ENCODE measurements at places on chromosomes 6 and 20. TPM values are rescaled to one million over a fixed set of nuclear protein-coding genes. Genes with fewer than 3 reads are reported as not detected.

The DEFB132 gene
- not detected for polyA plus RNA-seq

The KHDC1L gene
- polyA plus RNA-seq = 0.27 TPM

The RSPH9 gene
- polyA plus RNA-seq = 1.9 TPM

The FLOT1 gene
- 144 TPM for polyA plus RNA-seq

The MEI4 gene
- polyA plus RNA-seq = 1.6 TPM

The HLA-DOB gene
- 0.17 TPM for polyA plus RNA-seq

DNA sequence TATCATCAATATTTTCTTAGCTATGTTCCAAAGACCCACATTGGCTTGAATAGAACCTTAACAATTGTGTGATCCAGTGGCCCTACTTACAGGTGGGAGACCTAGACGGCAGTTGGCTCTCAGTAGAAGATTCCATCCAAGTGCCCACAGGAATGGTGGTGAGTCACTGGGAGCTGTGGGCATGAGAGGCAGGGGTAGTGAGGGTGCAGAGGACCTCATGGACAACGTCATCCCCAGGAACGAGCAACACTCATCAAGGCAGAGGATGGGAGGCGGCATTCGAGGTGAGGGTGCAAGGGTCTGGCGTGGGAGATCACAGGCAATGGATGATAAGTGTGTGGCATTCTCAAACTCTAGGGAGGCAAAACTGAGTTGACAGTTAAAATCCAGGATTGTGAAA, 17.5 kb upstream of the SPO11 start:
- DNase-seq = no peak

- DNase-seq = no peak
Measured at GRCh38 chr6:64252256-64252655, 616.7 kb downstream of the PHF3 start.

GRCh38 chr6:25689966-25690365, 38.0 kb downstream of the SCGN start:
- no peak for DNase-seq

DNA sequence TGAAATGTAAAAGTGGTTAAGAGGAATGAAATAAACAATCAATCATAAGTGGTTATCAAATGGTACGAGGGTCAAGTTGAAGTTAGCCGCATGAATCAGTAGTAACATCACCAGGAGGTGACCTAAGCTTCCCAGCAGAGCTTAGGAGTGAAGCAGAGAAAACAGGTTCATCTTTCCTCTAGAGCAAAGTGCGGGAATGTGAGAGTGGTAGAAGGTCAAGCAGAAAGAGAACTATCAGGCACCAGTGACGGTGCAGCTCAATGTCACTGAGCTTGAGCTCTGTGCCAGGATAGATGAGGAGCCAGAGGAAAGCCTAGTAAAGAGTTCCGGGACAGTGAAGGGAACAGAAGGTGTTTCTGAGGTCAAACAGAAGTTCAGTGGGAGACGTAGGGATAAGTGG, 20.8 kb upstream of the TNFAIP3 start:
- DNase-seq = no peak

GRCh38 chr20:61440548-61441055, 188.5 kb downstream of the CDH4 start:
- DNase-seq = no peak

DNA sequence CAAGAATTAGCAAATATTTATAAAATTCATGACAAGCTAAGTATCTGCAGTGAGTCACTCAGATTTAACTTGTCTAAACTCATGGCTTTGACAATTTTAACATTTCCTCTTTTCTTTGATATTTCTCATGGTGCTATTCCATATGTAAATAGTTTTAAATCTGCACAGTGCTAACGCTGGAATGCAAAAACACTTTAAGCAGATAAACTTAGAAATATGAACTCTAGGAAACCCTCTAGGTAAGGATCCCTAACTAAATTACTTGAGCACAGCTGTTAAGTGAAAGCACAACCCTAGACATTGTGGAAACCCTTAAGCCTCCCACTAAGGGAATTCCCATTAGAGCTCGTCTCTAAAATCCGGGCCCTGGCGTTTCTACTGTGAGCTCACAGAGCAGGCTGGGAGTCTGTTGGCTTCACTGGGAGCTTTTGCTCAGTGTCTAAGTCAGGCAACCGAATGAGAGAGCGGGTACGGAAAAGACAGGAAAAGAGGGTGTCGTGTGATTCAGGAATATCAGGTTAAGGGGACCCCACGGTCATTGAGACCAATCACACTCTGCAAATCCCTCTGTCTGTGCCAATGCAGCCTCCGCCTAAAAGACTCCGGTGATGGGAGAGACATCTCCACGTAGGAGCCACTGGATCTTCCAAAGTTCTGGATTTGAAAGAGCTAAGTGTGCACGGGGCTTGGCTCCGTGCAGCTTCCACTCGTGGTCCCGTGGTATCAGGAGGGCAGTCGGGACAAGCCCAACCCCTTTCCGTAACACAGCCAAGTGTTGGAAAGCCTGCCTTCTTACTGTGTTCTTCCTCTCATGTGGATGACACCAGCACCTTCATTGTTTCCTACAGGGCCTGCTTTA, 112.3 kb upstream of the RPS6KA2 start:
- DNase-seq = no peak
